ENCODE measurements at places on chromosomes 7 and 10.

DNA sequence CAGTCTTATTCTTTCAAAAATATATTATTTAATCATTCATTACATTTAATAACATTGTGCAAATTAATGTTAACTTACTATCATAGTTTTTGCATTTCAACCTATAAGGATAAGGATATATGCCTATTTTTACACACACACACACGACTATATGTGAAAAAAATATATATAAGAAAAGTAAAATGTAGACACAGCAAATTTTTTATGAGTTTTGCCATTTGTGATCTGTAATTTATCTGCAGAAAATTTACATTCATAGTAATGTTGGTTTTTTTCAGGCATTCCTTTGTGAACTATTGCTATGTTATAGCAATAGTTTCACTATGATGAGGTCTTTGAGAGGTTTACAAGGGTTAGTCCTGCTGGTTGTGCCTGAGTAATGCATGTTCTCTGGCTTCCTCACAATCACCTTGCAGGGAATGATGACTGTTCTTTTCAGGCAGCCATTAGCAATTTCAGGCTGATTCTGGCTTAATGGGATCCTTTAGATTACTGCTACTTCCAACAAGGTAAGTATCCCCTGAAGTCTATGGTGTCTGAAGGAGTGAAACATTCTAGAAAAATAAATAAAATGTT, 183.7 kb upstream of the CDK1 start:
- no peak for DNase-seq

GRCh38 chr10:119737823-119738222, 12.0 kb downstream of the INPP5F start:
- DNase-seq, result no peak

GRCh38 chr10:35797187-35797586, 155.1 kb upstream of the FZD8 start:
- DNase-seq, result no peak

DNA sequence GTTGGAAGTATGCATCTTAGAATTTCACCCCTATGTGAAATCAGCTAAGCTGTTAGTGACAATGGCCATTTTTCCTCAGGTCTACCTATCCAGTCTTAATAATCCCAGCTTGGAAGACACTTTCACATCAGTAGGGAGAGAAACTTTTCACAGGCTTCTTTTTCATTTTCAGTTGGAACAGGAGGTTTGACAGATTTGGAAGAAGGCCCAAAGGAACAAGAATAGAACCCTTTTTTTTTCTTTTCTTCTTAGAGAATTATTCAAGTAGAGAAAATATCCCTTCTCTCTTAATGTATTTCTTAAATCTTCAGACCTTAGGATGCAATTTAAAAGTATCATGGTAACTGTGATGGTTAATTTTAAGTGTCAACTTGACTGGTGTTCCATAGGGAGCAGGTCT, 410.5 kb upstream of the C7orf33 start:
- DNase-seq, result no peak

- DNase-seq, result no peak
Observed at GRCh38 chr7:131623154-131623553, 66.7 kb upstream of the PODXL start.

DNA sequence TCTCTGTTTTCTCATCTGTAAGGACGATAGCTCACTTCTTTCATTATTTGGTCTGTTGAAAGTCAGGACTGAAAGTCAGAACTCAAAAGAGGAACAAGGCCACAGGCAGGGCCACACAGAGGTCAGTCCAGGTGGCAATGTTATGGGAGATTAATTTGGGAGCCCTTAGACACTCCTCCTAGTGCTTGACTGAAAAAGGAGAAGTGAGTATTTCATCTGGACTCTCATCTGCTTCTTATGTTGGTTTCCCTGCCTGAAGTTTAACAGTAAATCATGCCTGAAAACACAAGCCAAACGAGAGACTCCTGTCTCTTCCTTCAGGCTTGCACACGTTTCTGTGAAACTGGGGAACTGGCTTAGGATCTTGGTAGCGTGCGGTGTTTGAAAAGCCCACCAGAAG, 248.5 kb downstream of the BUB3 start:
- DNase-seq, result no peak

- DNase-seq, result no peak
Observed at GRCh38 chr10:58384095-58384494, 1.1 kb upstream of the TFAM start.

- DNase-seq, result no peak
Observed at GRCh38 chr7:43771573-43771972, 13.1 kb downstream of the BLVRA start.

DNA sequence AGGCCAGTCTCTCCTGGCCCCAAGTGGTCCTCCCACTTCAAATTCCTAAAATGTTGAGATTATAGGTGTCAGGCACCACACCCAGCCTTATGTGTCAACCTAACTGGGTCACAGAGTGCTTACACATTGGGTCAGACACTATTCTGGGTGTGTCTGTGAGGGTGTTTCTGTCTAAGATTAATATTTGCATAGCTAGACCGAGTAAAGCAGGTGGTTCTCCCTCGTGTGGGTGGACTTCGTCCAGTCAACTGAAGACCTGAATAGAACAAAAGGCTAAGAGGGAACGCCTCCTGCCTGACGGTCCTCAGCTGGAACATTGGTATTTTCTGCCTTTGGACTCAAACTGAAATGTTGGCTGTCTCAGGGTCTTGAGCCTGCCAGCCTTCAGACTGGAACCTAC, 11.5 kb downstream of the PPIF start:
- DNase-seq, result no peak

GRCh38 chr7:51446785-51447184, 130.2 kb upstream of the COBL start:
- DNase-seq, result no peak

- DNase-seq, result no peak
Observed at GRCh38 chr10:14603534-14604102, 171.1 kb downstream of the FAM107B start.

GRCh38 chr7:128022631-128023532, 8.4 kb downstream of the LRRC4 start:
- DNase-seq, result no peak

DNA sequence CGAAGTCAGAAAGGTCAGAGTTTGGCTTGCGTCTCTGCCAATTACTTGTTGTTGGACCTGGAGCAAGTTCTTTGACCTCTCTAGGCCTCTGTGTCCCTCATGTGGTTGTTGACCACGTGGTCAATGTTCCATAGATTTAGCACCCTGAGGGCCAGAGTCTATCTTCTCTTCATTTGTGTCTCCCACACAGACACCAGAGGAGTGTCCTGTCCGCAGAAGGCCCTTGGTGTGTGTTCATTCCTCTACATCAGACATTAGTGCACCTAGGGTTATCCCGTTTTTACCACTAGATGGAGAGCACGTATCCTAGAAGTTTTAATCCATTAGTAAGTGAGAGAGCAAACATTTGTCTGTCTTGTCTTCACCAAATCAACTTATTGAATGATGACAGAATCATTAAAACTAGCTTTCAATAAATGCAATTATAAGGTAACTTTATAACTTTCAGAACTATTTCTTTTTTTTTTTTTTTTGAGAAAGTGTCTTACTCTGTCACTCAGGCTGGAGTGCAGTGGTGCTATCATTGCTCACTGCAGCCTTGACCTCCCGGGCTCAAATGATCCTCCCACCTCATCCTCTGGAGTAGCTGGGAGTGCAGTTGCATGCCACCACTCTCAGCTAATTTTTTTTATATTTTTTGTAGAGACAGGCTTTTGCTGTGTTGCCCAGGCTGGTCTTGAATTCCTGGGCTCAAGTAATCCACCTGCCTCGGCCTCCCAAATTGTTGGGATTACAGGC, 122.5 kb upstream of the ANKRD1 start:
- no peak for DNase-seq

DNA sequence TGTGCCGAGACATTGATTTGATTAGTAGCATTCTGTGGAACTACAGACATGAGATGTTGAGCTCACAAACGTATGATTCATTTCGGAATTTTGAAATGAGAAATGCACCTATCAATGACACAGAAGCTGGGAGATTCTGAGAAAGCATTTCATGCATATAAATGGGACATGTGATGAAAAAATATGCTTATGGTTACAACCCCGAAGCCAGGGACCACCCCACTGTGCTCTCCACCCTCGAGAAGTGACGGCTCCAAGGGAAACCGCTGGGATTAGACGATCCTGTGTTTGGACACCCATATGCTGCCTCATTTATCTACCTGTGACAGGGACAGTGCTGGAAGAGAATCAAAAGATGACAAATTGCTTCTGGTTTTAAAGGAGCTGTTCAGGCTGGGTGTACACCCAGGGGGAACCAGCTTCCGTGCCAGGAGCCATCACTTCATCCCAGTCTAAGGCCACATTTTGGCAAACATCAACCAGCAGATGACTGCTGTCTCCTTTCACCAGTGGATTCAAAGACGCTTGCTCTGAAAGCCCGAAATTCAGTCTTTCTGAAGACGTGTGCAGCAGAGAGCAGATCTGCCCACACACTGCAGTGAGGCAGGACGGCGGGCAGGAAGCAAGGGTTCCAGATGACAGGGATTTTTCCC, 109.9 kb downstream of the ATXN7L1 start:
- no peak for DNase-seq

DNA sequence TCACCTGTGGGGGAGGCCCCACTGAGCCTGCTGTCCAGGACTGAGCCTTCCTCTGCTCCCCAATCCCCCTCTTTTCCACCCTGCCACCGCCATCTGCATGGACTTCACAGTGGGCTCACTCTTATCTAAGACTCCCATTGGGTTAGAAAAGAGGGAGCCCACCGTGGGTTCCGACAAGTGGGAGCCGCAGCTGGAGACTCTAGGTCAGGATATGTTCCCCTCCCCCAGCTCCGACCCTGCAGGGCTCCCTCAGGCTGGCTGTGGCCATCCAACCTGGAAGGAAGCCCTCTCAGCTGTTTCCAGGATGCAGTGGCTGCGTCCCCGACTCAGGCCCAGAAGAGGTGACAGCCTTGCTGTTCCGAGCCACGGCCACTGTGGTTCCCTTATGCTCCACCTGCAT, 4.8 kb downstream of the WDR86 start:
- DNase-seq, result no peak

- DNase-seq, result no peak
Observed at GRCh38 chr7:96033009-96033598, 260.8 kb downstream of the DYNC1I1 start.

GRCh38 chr7:485188-486081, 34.2 kb downstream of the PDGFA start:
- no peak for DNase-seq

GRCh38 chr10:98338318-98338717, 70.3 kb upstream of the LOXL4 start:
- DNase-seq, result no peak

DNA sequence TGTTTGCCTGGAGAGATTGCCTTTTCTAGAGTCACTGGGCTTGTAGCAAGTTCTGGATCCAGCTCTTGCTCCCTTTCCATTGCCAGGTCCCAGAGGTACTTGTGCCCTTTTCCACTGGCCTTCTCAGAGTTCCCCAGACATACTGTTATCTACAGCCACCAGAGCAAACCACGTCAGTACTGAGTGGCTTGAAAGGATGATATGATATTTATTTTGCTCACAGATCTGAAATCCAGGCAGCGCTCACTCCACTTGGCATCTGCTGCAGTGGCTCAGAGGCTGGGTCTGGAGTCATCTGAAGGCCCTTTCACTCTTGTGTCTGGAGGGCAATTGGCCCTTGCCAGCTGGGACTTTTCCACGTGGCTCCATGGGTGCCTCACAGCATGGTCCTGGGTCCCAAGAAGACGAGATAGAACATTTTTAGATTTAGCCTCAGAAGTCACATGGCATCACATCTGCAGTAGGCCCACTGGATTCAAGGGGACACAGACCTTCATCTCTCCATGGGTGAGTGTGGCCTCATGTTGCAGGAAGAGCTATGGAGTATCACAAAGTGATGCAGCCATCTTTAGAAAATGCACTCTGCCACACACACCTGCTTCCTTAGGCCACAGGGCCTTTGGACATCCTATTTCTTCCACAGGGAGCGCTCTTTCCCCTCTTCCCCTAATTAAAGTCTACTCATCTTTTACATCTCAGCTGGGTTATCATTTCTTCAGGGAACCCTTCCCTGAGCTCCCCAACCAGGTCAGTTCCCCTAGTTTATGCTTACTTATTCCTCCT, 22.9 kb upstream of the TCF7L2 start:
- DNase-seq, result no peak

DNA sequence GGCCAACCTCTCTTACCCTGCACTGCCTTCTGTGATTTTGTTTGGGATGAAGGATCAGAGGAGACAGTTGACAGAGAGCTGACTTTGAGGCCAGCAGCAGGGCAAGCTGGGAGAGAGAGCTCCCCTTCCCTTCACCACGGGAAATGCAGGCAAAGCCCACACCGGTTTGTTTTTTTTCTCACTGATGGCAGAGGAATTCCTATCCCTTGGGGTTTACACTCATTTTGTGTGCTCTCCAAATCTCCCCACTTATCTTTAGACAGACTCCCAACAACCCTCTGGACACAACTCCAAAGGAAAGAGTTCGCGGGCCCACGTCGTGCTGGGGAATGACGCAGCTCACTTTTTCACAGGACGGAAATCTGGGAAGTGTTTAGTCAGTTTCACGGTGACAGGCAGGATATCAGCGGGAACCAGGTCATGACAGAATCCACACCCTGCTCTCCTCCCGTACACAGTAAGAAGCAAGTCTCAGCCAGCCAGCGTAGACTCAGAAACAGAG, 68.3 kb upstream of the FAM171A1 start:
- no peak for DNase-seq

GRCh38 chr10:86956848-86957448, 467 bp downstream of the MMRN2 start:
- no peak for DNase-seq

DNA sequence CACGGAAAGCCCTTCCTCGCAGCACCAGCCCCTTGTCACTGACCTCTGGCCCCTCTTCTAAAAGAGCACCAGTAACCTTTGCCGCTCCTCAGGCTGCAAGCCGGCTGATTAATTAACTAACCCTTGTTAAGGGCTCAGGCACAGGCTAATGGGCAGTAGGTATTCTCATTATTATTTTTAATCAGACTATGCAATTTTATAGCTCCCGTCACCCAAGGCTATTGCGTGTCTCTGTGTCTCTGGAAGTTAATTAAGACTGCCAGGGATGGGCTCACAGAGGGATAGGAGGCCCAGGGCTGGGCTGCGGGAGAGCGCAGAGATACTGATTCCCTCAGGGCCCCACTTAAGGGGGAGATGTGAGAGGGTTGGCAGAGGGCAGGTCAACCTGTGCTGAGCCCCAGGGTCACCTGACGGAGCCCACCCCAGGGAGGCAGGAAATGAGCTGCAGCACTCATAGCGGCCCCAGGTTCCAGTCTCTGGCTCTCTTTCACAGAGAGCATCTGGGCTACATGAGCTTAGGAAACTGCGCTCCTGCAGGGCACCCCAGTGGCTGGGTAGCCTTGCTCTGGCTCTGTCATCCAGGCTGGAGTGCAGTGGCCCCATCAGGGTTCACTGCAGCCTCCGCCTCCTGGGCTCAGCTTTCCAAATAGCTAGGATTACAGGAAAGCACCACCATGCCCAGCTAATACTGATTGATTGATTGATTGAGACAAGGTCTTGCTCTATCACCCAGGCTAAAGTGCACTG, 92.2 kb upstream of the LRRC4 start:
- no peak for DNase-seq

GRCh38 chr10:17348501-17349349, 105.7 kb downstream of the ST8SIA6 start:
- DNase-seq, result no peak

GRCh38 chr10:5656737-5657579, 9.4 kb downstream of the ASB13 start:
- DNase-seq, result no peak

- DNase-seq, result no peak
Observed at GRCh38 chr7:99209781-99210180, 1.9 kb upstream of the KPNA7 start.

Data from activated CD4-positive, CD25-positive, alpha-beta regulatory T cell treated with anti-CD3 and anti-CD28 coated beads, Interleukin-2, amount 50 U/mL, for 16 hours (primary cell).